Activated T-cell treated with anti-CD3 and anti-CD28 coated beads, Interleukin-2, amount 50 U/mL, for 48 hours (primary cell): ENCODE measurements at places on chromosomes 5 and 9.

- no peak for DNase-seq
These were observed 10.4 kb upstream of the PTGES start for GRCh38 chr9:129762985-129763926.

GRCh38 chr5:9820691-9821449 lies 190.7 kb upstream of the TAS2R1 start:
- DNase-seq: no peak

DNA sequence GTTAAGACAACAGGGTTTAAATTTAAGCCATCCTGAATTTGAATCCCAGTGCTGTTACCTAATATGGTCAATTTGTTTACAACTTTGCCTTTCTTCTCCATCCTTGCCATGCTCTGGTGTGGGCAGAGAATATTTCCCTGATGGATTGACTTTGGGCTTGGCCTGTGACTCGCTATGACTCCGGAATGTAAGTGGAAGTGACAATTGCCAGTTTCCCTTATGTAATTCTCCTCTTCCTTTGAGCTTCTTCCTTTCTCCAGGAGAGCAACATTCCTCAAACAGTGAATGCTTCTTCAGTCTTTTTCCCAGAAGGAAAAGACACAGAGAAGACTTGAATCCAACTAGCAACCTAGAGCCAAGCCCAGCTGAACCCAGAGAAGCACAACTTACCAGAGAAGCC lies 159.1 kb downstream of the LURAP1L start:
- no peak for DNase-seq

DNA sequence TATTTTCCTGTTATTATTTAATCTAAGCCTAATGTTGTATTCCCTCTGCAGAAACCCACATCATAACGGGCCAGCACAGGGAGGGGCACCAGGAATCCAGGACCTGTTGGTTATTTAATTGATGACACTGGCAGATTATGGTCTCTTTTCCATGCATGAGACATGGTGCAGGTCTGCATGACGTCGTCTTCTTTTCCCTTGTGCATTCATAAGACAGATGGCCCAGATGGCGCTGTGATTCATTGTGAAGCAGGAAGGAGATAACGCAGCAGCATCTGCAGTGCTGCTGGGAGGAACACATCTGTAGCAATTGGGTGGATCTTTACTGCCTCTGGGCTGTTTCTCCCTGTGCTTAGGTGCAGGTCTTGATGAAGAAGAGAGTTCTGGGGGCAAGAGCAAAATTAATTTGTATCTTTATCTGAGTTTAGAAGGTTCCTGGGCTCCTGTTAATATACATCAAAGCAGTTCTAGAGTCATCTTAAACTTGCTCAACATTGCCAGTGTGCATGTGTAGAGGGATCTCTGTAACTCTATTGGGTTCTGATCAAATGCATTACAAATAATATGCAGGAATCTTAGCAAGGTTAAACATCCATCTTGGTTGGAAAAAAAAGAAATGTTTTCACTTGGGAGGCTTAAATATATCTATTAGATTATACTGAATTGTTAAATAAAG lies 176.1 kb downstream of the PCSK1 start:
- DNase-seq: no peak

DNA sequence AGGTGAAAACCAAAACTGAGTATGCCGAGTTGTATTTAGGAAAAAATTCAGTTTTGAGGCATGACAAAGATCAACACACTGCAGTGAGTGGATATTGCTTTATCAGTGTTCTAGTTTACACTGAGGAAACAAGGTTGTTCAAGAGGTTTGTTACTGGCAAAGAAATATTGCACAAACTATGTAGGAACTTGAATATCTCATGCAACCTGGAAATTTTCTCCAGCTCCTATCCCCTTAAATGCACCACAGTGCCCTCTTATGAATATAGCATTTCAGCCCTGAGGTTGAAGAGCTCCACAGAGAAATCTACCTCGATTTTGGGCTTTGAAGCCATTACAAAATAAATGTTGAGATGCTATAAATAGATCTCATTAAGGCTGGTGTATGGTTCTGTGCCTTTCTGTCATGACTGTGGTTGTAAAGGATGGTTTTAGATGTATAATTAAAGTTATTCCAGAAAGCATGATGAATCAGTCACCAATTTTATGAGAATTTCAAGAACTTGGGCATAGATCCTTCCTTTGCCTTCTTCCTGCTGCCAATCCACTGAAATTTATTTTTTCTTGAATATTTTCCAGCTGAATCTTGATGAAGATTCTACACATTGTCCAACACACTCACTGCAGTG lies 159.3 kb downstream of the SPATA31D1 start:
- DNase-seq: no peak

DNA sequence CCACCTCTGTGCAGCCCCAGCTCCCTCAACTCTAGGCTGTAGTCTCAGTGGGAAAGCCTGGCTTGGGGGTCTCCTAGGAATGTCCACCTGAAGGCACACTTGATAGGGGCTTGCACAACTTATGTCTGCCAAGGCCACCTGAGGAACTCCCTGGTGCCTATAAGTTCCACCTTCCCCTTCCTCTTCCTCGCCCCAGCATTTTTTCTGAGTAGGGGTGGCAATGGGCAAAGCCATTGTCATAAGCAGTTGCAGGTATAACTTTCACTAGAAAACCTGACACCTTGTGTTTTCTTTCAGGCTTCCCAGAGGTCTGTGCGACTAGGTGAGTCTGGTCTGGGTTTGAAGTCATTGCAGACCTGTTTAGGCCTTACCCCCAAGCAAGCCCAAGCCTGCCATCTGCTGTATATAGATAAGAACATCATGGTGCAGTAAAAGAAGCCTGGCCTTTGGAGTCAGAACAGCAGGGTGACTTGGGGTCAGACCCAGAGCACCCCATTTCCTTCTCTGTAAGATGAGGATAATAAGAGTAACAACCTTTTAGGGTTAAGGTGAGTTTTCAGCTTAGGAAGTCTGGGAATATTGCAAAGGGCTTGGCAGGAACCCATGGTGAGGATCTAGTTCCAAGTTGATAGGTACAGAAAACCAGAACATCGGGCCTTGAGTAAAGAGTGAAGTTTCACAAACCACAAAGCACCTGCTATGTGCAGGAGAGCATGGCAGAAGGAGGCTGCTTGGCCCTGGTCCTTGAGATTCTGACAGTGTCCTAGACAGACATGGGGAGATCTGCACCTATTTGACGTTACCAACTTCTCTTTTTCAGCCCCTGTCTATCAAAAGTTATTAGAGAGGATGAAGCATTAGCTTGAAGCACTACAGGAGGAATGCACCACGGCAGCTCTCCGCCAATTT lies 33.8 kb downstream of the TGFBI start:
- DNase-seq: no peak

DNA sequence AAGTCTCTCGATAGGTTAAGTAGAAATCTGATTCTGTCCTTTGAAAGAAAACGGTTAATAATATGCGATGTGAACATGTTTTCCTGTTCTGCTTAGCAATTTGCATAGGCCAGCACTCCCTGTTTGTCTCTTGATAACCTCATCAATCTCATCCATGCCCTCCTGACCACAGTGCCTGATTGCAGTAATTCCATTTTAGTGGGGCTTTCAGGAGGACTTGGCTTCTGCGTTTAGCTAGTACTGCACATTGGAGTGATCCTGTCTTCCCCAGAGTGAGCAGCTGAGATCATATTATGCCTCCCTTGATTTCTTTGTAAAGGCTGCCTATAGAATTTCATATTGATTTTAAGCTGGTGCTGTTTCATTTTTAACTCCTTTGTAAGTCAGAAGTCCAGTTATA lies 335.9 kb upstream of the ISL1 start:
- no peak for DNase-seq
